ENCODE measurements at places on chromosomes 1 and 21. TPM values are rescaled to one million over a fixed set of nuclear protein-coding genes. Genes with fewer than 3 reads are reported as not detected.
A peak's percentile ranks its signal among the peaks of the same experiment; 100 is the strongest.

COPA gene
- total RNA-seq = 125 TPM

DNA sequence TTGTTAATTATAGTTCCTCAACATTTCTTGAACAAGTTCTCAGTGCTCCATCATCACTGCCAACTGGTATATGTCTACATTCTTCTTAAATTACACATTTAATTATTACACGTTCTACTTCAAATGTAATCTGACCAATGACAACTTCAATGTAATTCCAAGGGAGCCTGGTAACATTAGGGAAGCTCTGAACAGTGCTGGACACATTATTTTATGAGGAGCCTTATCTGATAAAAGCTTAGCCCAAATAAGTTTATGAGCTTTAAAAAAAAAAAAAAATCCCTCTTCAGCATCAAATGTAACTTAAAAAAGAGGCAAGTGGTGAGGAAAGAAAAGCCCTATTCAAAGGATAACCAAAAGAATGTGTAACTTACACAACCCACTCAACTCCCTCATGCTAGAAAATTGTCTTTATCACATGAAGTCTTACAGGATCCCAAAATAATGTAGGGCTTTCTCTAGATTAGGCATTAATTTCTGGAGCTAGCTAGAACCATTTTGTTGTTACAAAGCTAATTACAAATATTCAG, 35.2 kb upstream of the ABCA4 start:
- no peak for DNase-seq

GRCh38 chr1:190658907-190659306, 181.2 kb upstream of the BRINP3 start:
- DNase-seq = no peak

GRCh38 chr21:43792406-43792805, 3.0 kb downstream of the RRP1 start:
- no peak for DNase-seq

DNA sequence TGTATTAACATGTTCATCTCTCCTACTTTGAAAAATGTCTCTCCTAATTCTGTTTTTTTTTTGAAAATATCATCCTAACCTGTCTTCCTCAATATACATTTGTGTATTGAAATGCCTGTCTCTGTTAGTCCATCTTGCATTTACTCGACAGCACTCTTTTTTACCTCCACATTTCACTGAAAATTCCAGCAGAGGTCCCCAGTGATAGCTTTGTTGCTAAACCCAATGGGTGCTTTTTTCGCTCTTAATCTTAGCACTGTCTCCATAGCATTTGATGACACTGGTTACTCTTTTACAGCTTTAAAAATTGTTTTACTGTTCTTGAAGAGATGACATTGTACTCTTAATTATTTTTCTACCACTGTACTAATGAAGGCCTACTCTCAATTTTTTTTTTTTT, 10.8 kb downstream of the OSBPL9 start:
- DNase-seq = peak; percentile 16

- DNase-seq = no peak
These were observed 258.5 kb downstream of the OMA1 start for GRCh38 chr1:58287894-58288623.

- DNase-seq = no peak
These were observed 119.4 kb downstream of the MAST2 start for GRCh38 chr1:45922813-45923212.

- DNase-seq = peak; percentile 84
These were observed 9.2 kb upstream of the TTC22 start for GRCh38 chr1:54810153-54810942.

DNA sequence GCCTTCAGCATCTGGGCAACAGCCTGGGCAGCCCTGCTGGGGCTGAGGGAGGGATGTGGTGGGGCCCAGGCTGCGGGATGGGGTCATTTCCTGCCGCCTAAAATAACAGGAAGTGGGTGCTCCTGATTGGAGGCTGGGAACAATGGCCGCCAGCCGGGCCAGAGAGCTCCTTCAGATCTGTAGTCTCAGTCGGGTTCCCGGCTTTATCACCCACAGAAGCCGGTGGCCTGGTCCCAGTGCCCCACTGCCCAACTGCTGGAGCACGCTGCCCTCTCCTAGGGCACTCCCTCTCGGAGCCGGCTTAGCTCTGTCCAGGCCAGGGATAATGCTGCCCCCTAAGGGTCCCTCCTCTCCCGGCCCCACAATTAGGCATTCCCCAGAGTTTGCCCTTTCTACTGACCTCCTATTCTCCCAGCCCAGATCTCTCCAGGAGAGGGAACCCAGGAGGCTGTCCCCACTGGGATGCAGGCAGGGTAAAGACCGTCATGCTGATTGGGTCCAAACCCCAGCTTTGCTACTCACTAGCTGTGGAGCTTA, 5.1 kb downstream of the MAP7D1 start:
- DNase-seq = peak; percentile 86
